GM19239 (cell line): ENCODE measurements at places on chromosomes 16 and 17.

- DNase-seq = no peak
These were observed 12.3 kb upstream of the MYCBPAP start for GRCh38 chr17:50495918-50496317.

DNA sequence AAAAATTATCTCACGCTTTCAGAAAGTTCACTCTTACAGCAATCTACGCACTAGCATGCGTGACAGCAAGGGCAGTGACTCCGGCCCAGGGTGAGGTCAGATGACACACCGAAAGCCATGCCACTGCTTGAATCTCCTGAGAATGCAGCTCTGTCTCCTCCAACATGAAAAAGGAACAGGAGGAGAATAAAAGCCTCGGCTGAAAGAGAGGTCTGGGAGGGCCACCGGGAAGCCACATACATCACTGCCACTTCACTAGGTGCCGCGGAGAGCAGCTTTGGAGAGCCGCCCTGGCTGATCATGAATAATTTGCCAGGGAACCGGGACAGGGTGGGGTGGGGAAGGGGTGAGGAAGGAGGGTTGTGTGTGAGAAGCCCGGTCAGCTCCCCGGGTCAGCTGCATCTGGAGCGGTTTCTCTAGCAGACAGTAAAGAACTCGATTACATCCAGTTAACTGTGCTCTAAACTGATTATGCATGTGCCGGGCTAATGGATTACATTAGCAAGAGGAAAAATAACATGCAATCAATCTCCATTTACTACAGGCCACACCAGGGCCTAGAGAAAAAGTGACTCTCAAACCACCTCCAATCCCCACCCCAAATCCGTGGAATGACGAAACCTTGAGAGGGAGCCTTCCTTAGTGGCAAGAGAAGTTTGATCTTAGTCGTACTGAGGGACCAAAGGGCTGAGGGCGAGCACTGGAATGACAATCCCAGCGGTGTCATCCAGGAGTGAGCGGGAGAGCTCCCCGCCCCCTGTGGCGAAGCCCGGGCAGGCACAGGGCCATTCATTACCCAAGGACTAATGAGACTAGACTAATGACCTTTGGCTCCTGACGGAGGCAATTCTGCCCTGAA is 100.3 kb downstream of the ZFHX3 start:
- no peak for DNase-seq

- no peak for DNase-seq
These were observed 62.3 kb downstream of the CYB5B start for GRCh38 chr16:69486724-69487123.

DNA sequence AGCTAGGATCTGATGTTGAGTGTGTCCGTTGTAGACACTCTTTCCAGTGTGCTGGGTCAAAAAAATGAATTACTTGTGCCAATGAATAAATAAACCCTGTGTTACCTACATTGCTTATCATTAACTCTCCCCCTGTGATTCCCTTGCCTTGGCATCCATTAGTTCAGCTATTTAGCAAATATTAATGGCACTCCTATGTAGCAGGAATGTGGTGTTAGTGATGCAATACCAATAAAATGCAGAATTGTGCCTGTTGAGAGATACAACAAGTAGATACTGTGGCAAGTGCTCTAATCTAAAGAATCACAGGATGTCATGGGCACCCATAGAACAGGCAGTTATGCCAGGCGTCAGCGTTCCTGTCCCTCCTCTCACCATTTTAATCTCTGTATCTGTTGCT is 343.2 kb downstream of the PMP22 start:
- DNase-seq = no peak

- no peak for DNase-seq
These were observed 55.5 kb downstream of the HS3ST4 start for GRCh38 chr16:25747160-25747758.
